Endodermal cell (in vitro differentiated cells): ENCODE measurements at places on chromosomes 1 and 21.

DNA sequence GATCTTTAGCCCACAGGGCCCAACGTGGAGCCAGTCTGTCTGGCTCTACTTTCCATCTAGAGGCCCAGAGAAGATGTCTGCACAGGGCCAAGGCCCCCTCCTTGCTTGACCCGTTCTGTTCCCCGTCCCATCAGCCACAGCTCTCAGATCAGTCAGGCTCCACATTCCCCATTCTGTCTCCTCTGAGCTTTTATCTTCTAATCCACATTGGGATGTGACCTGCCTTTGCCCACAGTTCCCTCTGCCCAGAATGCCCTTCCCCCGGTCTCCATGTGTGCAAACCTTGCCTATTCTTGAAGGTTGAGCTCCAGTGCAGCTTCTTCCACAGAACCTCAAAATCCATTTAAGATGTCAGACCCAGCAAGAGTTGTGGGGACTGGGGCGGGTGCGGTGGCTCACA, 53.3 kb upstream of the WASF2 start:
- DNase-seq, result no peak

DNA sequence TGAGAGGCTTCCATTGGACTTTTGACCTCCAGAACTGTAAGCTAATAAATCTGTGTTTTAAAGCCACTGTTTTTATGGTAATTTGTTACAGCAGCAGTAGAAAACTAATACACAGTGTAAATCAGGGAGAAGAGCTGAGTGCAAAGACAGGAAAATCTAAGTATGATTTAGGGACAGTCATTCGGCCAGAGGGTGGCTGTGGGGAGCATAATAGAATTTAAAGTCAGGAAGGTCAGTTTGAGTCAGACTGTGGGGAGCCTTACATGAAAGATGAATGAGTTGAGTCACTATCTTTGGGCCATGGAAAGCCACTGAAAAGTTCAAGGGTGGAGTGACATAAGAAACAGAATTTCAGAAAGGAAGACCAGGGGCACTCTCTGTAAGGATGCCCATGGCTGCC, 52.4 kb upstream of the SSX2IP start:
- no peak for DNase-seq

GRCh38 chr1:23397908-23398307, 26.6 kb downstream of the TCEA3 start:
- DNase-seq, result no peak

DNA sequence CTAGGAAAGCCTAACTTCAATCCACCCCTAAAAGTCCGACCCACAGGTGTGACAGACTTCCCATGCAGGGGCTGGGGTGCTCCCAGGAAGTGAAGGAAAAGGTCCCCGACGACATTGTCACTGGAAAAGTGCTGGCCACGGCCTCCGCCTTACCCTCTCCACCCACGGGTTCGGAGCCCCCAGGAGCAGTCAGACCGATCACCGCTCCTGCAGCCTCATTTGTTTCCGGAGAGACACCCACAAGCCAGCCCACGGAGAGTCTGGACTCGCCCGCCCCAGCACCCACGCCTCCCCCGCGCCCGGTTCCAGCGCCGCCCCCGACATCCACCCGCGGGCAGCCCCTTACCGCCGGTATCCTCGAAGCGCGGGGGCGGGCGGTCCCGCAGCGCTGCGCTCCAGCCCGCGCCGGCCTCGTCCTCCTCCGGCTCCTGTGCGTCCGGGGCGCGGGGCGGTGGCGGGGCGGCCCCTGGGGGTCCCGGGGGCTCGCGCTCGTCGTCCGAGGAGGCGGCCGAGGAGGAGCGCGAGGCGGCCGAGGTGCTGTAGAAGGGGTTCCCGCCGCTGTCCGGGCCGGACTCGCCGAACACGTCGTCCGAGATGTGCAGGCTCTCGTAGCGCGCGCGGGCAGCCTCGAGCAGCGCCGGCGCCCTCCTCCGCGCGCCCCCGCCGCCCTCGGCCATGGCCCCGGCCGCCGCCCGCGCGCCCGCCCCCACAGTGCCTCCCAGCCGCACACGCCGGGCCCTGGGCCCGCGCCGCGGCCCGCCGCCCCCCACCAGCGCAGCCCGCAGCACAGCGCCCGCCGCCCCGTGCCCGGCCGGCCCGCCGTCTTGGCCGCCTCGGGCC, 660 bp downstream of the PGBD5 start:
- peak; percentile 66 for DNase-seq

DNA sequence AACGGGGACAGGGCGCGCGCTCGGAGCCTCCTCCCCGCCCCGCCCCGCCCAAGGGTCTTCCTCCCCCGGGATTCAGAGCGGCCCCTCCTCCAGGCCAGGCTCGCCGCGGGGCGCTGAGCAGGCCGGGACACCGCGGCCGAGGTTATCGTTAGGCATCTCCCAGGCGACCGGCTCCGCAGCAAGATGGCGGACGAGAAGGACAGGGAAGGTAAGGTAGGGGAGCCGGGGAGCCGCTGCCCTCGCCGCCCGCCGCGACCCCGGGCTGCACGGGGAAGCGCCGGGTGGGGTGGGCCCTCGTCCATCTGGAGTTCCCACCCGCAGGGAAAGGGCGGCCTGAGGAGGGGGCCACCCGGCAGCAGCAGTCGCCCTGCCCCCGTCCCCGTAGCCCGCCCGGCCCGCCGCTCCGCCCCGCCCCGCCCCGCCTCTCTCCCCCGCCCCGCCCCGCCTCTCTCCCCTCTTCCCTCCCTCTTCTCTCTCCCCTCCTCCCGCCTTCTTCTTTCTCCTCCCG, 105.9 kb upstream of the HNRNPU start:
- peak; percentile 96 for DNase-seq
